Activated CD8-positive, alpha-beta memory T cell treated with anti-CD3 and anti-CD28 coated beads, Interleukin-2, amount 50 U/mL, for 4 hours (primary cell): ENCODE measurements at places on chromosomes 12 and 14.

DNA sequence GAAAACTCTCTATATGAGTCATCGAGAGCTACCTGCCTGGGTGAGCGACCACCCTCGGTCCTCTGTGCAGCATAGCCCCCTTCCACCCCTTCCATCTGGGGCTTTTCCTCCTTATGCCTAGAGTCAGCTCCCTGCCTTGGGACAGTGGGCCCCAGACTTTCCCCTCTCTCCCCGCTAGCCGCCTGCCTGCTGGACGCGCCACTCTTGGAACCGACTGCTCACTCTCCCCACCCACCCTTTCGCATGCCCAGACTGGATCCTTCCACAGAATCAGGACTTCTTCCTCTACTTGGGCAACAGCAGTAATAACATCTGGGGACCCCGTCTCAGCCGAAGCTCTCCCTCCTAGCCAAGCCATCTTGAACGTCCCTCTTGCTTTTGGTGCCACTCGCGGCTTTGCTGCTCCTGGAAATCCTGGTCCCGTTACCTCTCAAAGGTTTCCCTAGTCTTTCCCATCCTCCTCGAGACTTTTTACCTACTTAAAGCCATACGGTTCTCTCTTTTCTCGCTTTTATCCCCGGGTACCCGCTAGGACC lies 671 bp downstream of the ESYT1 start:
- DNase-seq = no peak

GRCh38 chr14:95471476-95471875 lies 45.0 kb downstream of the SYNE3 start:
- no peak for DNase-seq

DNA sequence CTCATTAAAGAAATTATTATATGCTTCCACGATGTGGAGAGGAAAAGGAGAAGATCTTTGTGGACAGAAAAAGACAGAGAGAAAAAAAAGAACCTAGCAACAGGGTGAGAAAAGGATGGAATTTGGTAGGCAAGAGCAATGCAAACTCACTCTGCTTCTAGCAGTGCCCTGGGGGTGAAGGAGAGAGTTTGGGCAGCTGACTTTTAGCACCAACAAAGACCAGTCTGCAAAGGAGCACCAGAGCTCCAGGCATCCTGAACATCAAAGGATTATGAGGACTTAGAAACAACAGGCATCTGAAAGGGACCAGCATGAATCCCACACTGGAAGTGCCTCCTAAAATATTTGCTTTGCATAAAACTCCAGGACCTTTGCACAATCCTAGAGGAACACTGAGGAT lies 32.8 kb upstream of the RERG start:
- no peak for DNase-seq

GRCh38 chr12:88518863-88519403 lies 61.3 kb downstream of the KITLG start:
- no peak for DNase-seq

DNA sequence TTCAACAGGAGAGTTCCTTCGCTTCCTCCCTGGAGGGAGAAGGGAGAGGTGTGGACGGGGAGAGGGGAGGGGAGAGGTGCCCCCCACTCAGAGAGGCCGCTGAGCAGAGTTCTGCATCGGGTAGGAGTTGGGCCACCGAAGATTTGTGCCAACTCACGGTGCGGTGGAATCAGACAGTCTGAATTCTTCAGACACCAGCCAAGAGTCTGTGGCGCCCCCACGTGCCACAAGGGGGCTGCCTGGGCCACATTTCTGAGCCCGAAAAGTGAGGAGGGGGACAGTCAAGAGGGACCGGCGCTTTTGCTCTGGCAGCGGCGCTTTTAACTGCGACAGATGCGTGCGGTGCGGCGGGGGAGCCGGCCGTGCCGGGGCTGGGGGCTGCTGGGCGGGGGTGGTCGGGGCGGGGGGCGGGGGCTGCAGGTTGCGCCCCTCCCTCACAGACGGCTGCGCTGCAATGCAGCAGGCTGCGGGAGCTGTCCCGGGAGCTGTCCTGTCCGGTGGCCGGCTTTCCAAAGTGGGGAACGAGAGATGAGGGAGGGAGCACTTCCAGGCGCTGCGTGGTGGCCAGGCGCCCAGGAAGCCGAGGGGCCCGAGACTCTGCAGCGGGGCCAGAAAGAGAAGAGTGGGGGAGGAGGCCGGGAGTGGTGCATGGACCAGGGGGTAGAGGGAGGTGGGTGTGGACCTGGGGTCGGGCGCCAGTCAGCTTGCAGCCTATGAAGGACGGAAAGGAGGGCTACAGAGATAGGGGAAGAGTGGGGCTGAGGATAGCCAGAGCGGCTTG lies 975 bp upstream of the RTL1 start:
- DNase-seq = no peak
